Stimulated activated CD8-positive, alpha-beta memory T cell treated with anti-CD3 and anti-CD28 coated beads, Interleukin-2, amount 100 ng/mL, for 1 hour (primary cell): ENCODE measurements at places on chromosomes 16 and 17.

DNA sequence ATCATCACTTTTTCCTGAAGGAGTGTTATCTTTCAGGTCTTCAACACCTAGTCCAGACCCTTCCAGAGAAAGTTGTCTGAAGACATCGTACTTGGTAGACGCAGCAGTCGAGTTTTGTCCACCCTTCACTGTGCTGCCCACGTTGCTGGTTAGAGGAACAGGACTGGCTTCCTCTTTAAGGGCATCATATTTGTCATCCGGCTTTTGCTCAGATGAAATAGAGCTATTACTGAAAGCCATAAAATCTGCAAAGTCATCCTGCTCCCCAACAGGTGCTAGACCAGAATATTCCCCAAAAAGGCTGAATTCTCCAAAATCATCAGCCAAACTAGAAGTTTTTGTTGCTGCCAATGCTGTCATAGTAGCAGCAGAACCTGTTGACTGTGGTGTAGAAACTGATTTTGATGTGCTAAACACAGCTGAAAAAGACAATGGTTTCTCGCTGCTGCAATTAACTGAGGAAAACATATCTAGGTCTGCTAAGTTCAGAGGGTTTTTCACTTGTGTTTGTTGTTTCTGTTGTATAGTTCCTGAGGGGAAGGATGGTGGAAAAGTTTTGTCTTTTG, 55.7 kb downstream of the SYNRG start:
- no peak for DNase-seq

GRCh38 chr16:54048586-54049495, 237.7 kb downstream of the IRX3 start:
- no peak for DNase-seq

DNA sequence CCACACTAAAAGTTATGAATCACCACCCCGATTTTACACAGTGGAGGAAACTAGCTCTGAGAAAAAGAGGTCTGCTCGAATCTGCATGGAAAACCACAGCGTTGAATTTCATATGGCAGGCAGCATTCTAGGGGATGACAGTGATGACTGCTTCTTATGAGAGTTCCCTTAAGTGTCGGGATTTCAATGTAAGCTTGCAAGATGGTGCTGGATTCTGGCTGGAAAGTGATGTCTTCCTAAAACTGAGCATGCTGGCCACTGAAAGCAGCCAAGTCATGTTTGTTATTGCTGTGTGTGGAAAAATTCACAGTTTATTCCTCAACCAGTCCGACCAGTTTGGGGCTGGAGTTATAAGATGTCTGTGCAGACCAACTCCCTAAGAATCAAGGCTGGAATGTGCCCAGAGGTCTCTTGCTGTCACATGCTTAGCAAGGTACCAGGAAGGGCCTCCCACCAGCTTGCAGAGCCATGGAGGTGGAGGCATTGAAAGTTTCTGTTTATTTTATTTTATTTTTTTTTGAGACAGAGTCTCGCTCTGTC, 37.2 kb upstream of the GAN start:
- no peak for DNase-seq

DNA sequence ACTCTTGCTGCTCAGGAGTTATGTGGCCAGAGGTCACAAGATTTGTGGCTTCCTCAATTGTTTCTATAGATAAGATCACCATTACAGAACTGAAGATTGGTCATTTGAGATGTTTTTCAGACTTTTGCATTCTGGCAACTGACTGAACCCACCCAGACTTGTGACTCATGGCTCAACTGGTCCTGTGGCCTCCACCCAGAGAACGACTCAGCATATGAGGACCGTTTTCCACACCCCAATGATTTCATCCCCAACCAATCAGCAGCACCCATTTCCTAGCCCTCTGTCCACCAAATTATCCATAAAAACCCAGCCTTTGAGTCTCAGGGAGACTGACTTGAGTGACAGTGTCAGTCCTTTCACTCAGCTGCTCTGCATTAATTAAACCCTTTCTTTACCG, 143.2 kb upstream of the ASIC2 start:
- no peak for DNase-seq

DNA sequence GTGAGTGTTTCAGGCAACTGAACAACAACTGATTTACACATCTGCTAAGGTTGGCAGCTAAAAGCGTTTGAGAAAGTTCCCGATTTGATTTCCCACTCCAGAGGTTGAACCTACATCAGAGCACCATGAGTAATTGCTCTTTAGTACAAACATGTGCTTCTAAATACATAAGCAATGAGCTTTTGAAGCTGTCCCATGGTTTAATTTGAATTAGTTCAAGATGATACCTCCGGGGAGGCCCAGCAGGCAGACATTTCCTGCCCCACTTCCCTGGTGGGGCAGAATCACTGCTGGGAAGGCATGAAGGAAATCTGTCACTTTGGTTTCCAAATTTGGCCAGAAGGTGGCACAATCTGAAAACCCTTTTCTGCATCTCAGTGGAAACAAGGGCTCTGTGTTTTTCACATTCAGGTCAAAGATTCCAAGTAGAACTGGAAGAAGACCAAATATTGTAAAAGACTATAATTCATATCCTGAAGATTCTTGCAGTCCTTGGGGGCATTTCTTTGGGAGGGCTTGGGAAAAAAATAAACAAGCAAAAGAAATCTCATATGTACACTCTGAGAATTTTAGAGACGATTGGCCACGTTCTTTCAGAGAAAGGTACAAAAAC, 176.2 kb upstream of the FAM20A start:
- DNase-seq = no peak

- DNase-seq = no peak
Measured at GRCh38 chr17:71176928-71177443, 943.8 kb upstream of the SOX9 start.

DNA sequence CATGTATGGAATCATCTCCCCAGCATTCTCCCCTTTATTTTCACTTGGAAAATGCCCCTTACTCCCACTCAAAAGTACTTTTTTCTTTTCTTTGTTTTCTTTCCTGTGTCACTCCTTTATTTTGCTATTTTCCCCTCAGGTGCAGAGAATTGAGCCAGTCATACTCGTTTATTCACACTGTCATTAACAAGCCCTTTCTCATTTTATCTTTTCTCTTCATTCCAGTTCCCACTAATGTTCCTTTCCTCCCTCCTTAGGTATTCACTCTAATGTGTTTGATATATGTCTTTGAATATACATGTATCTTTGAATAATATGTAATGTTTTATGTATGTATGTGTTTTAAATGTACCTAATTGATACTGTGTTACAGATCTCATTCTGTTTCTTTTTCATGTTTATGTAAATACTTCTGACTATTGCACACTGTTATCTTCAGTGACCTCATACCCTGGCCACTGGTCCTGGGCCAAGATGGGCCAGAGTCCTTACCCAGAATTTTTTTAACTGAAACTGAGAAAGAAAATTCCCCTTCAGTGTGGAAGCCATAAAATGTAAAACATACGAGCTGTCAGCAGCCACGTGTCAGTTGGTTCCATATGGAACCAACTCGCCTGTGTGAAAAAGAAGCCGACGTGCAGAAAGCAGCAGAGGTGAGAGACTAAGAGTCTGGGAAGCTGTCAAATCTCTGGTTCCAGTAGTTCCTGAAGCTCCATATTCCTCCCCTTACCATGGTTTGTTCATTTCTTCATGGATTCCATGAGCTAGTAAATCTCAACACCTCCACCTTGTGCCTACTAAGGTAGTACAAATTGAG, 5.8 kb downstream of the SRR start:
- no peak for DNase-seq

DNA sequence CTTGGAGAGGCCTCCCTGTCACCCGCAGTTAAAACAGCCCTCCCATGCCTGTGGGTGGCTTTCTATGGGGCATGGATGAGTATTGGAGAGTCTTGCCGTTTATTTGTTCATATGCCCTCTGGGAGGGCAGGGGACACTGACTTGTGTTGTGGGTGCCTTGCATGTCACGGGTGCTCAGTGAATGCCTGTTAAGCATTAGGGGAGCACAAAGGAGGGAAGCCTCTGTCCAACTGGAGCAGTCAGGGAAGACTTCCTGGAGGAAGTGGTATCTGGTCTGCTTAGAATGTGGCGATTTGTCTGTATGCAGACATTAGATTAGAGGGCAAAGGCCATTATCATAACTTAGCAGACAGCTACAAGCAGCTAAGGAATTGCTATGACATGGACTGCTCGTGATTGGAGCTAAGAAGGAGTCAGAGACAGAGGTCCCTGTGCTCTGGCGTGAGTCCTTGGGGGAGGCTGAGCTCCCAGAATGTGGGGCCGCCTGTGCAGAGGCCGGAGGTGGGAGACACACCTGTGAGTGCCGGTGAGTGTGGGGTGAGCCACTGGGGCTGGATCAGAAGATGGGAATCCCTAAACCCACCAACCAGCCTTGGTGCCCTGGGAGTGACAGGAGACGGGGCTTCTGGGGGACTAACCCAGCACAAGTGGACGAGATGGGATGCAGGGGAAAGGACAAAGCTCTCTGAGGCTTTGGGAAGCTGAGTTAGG, 286.1 kb downstream of the SEC14L1 start:
- DNase-seq = no peak

GRCh38 chr17:55731586-55732250, 9.1 kb upstream of the TMEM100 start:
- DNase-seq = no peak

- no peak for DNase-seq
Measured at GRCh38 chr17:8159459-8160223, 3.1 kb downstream of the VAMP2 start.

DNA sequence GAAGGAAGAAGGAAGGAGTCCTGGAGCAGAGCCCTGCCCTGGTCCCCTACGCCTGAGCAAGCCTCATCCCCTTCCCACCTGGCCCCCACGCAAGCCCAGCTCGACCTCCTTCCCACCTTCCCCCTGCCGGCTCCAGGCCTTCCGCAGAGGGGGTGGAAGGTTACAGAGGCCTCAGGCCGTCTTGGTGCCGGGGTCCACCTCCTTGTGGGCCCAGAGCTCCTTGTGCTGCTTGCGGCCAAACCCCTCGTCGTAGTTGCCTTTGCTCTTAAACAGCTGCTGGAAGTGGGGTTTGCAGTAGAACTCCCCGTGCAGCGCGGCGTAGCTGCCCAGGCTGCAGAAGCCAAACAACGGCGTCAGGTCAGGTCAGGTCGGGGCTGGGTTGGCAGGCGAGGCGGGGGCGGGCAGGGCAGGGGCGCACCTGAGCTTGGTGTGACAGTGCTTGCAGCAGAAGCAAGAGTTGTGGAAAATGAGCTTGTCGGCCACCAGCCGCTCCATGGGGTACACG, 1.5 kb downstream of the LIMD2 start:
- no peak for DNase-seq

DNA sequence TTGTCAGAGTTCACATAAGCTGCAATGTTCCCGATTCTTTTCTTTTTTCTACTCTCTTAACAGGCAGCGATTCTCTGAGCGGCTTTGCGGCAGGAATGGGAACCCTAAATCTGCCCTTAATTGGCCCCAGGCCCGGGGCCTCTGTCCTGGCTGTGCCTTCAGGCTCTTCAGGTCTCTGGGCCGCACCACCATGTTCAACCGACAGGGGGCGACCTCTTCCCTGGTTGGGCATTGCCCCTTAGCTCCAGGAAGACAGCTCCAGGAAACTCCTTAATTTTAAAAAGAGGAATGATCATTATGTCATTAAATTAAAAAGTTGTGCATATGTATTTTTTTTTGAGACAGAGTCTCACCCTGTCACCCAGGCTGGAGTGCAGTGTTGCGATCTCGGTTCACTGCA, 20.3 kb downstream of the CACNG5 start:
- no peak for DNase-seq

DNA sequence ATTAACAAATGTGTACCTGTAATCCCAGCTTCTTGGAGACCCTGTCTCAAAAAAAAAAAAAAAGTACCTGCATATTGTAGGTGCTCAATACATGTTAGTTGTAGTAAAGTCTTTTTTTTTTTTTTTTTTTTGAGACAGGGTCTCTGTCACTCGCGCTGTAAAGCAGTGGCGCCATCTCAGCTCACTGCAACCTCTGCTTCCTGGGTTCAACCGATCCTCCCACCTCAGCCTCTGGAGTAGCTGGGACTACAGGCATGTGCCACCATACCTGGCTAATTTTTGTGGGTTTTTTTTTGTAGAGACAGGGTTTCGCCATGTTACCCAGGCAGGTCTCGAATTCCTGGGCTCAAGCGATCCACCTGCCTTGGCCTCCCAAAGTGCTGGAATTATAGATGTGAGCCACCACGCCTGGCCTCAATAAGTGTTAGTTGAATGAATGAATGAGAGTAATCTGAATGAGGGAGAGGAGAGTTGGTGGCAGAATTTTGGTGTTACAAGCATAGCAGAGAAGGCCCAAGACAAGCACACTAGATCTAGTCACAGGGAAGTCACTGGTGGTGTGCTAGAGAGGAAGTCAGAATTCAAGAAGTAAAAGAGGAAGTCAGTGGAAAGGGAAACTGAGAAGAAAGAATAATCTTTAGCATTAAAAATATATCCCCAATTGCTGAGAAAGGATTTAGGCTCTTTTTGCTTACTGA, 9.4 kb upstream of the MYL4 start:
- DNase-seq = no peak

DNA sequence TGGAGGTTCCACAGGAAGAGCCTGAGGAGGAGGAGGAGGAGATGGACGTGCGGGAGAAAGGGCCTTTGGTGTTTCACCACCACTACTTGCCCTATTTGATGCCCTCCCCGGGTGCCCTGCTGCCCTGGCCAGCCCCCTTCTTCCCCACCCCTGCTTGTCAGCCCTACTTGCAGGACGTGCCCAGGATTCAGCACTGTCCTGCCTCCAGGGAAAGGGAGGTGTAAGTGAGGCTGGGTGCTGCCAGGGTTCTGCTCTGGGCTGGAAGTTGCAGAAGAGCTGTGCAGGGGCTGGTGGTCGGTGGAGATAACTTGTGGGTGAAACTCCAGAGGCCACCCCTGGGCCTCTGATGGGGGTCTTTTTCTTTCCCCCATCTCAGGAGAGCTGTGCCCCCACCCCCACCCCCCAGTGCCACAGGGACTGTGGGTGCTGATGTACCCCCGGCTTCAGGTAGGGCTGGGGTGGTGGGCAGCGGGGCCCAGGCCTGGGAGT, 3.0 kb downstream of the PRR29 start:
- no peak for DNase-seq

DNA sequence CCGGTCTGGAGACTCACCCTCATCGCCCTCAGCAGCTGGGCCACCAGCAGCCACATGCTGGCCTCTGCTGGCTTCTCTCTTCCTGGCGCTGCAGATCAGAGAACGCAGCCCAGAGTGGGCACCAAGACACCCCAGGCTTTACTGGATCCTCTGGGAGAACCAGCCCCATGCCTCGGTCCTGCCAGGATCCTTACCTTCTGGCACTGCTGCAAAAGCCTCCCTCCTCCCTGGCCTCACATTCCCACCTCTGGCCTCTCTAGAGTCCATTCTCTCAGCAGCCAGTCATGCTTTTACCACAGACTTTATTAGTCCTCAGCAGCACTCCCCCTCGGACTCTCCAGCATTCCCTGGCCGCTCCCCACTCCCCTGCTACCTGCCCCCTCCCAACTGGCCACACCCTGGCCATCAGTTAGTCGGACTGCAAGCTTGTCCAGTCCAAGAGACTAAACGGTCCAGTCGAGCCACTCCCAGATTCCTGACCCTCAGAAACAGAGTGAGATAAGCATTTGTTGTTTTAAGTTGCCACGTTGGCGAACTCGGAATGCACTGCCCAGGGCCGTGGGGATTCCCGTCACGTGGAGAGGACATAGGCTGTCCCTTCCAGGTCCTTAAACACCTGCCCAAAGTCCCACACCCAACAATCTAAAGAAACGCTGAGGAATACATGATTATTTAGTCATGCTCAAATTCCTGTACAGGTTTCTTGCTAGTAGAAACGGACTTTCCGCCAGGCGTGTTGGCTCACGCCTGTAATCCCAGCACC, 5.9 kb upstream of the SPG7 start:
- DNase-seq = no peak

- DNase-seq = no peak
Measured at GRCh38 chr16:10646581-10647263, 48.0 kb downstream of the TEKT5 start.
